ENCODE measurements at places on chromosomes 1 and 21.

- peak; percentile 71 for DNase-seq
These were observed 4.4 kb upstream of the UTP25 start for GRCh38 chr1:209823143-209824041.

GRCh38 chr21:16055014-16055413 is 325.2 kb downstream of the USP25 start:
- DNase-seq, result no peak

DNA sequence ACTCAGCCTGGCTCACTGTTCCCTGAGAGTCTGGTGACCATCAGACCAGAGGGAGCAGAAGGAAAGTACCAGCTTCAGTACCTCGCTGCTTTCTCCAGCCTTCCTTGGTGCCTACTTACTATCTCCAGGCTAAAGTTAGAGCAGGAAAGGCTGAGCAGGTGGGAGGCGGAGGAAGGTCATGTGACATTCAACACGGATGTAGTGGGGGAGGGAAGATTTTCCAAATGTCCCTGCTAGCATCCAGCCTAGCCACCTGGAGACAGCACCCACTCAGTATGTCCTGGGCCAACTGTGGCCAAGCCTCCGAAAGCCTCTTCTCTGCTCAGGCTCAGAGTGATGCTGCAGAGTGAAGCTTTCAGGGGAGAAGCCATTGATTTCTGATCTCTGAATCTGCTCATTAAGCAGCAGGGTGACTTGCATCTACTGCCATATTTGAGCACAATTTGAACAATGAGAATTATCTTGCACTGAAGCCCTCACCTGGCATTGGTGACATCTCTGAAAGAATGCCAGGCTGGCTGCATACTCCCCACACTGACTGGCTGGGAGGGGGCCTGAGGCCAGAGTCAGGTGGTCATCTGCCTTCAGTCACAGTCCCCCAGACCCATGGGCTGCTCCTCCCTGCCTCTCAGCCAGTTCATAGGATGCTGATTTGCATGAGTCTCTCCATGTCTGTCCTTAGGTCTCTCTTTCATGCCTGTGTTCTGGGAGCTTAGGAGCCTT is 86.2 kb downstream of the KCND3 start:
- DNase-seq, result peak; percentile 77

- no peak for DNase-seq
These were observed 47.3 kb upstream of the CNN3 start for GRCh38 chr1:94974241-94974640.

GRCh38 chr1:53345996-53346813 is 18.3 kb upstream of the LRP8 start:
- DNase-seq, result no peak

DNA sequence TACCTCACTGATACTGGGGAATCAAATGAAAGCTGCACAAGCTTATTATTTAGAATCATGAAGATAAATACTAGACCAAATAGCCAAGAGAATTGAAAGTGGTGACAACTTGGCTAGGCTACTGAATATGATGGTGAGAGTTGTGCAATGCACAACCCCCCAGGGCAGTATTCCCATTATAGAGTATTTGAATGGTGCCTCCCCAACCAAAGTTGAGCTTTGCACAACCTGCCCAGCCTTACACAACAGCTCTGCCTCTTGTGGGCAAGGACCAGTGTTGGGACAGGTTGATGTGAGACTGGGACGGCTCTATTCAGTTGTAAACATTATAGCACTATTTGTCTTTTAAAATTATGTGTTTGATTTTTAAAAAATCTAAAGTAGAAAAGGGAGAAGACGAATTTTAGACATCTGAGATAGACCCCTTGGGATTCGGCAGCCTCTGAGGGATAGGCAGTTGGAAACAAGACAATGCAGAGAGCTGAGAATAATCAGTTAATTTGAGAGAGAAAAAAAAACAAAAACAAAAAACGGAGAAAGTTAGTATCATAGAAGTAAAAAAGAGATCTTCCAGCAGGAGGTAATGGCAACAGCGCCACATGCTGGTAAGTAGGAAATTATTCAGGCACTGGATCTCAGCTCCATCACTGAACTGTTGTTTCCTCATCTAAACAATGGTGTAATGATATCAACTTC is 91.0 kb upstream of the KCNA3 start:
- peak; percentile 18 for DNase-seq

DNA sequence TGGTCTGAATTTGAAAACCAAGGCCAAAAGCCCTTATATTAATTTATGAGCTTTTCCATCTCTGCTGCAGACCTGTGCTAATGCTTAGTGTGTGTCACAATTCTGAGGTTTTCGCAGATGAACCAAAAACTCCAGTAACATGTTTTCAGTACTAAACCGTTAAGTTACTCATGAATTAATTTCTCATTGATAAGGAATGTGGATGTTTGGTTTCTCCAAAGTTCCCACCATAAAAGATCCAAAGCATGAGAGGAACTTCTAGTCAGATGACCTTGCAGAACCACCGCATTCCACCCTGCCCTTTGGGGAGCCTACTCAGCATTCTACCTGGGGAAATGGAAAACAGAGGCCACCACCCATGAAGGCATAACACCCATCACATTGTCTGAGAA is 7.5 kb upstream of the LEPR start:
- no peak for DNase-seq

DNA sequence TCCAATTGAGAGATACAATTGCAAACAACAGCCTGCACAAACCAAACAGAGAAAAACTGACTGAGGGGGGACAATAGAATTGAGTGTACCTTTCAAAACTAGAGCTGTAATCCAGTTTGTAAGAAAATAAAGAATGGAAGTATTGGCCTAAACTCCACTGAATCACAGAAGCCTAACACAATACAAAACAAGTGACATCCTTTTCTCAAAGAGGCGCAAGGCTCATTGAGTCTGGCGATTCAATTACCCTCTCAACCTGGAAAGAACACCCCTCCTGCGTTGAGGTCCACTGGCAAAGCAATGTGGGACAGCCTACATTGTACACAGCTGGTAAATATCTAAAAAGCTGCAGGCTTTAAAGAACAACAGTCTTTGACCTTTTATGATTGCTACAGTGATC is 182.6 kb downstream of the DPYD start:
- no peak for DNase-seq

DNA sequence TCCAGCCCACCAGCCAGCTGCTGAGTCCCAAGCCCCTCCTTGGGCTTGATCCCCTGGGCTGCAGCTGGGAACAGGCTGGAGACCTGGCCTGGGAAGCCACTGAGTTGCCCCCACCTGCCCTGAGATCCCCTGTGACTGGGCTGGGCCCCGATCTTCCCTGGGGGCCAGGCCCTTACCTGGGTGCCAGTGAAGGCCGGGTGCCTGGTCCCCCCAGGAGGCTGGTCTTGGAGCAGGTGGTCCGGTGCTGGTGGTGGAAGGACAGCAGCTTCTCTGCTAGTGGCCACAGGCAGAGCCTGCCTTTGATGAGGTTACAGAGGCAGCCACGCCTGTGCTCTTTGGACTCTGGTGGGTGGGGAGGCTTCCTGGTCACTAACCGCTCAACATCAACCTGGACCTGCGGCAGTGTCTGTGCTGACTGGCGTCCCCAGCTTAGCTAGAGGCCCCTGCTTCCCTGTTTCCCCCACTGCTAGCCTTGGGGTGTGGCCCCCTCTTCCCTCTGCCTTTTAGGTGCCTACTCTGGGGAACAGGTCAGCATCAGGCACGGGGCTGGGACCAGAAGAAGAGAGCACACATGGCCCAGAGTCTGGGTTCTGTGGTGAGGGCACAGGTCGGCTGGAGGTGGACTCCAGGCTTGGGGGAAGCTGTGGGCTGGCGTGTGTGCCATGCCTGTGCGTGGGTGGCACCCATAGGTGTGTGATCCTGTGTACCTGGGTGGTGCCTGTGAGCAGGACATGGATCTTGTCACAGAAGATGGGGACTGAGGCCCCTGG is at the start of gene EPS8L3:
Gene EPS8L3 (minus strand): TSS at position 278 of the 770 bp plus-strand sequence. CDS start 2,174 bp downstream, outside the sequence.
- DNase-seq, result no peak

DNA sequence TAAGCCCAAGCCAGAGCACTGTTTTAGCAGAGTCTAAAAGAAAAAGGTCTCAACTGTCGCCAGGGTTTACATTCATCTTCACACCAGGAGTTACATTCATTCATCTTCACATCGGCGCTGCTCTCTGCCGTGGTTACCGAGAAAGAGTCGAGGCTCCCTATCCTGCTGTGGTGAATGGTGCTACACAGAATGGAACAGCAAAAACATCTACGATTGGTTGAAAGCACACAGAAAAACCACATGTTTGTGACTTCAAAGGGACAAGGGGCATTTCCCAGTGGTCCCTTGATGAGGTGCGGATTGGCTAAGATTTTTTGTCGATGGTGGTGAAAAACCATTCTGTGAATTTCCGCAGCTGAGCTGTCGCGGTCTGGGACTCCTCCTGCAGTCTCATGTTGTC is 231.1 kb downstream of the SIPA1L2 start:
- DNase-seq, result no peak

DNA sequence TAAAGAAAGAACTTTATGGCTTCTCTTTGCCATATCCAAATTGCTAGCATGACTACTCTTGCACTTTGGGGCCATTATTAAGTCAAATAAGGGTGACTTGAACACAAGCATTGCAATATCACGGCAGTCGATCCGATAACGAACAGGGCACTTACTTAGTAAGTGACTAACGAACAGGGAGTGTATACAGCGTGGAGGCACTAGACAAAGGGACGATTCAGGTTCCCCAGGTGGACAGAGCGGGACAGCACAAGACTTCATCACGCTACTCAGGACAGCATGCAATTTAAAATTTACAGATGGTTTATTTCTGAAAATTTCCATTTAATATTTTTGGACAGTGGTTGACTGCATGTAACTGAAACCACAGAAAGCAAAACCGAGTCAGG is 5.4 kb upstream of the PITHD1 start:
- DNase-seq, result no peak

DNA sequence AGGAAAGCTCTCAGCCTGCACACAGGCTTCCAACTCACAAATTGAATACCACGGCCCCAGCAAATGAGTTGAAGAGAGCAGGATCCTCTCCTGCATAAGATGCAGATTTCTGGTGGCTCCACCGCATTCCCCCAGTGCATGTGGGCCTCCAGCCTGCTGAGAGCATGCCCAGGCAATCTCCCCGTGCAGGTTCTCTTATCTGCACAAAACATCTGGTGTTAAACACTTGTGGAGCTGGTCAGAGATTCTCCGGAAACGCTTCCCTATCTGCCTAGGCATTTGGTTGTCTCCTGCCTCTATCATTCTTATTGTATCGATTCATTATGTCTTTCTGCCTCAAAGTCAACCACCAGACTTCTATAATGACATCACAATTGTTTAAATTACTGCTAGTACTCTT is 1349.0 kb upstream of the B3GALT2 start:
- peak; percentile 4 for DNase-seq

DNA sequence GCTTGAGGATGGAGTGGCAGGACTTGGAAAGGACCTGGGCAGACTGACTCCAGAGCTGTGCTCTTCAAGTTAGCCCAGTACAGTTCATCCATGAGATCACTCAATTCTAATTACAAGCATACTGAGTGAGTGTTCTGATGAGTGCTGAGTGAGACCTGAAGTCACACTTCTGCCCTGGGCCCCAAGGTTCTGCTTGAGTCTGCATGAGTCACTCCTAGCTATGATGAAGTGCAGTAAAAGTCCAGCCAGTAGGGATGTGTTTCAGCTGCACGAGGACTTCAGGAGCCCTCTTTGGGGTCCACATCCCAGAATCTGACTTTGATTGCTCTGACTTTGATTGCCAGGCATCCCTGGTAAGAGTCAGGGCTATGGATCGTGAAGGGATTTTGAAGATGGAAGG is 35.8 kb downstream of the PLEKHA6 start:
- no peak for DNase-seq

DNA sequence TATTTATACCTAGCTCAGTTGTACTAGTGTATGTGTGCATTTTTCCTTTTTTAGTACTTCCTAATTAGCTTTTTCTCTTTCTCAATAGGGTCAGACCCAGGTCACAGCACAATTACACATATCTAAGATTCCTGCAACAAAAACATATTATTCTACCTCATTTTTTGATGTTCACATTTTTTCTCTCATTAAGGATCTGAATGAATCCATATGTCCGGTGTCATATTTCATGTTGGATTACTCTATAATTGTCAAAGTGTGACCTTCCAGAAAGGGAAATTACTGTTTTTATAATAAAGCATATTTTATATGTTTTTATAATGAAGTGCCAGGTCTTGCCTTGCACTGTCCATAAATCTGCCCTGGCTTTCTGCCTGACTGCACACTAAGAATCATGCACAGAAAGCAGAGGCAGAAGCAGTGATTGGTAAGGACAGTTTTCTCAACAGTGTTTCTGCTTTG is 143.7 kb downstream of the KCNT2 start:
- DNase-seq, result no peak

GRCh38 chr1:204255225-204255624 is 41.4 kb upstream of the GOLT1A start:
- DNase-seq, result no peak

GRCh38 chr1:233281711-233282581 is 13.6 kb downstream of the PCNX2 start:
- DNase-seq, result no peak

GRCh38 chr1:38715415-38715814 is 144.2 kb downstream of the RRAGC start:
- DNase-seq, result no peak

DNA sequence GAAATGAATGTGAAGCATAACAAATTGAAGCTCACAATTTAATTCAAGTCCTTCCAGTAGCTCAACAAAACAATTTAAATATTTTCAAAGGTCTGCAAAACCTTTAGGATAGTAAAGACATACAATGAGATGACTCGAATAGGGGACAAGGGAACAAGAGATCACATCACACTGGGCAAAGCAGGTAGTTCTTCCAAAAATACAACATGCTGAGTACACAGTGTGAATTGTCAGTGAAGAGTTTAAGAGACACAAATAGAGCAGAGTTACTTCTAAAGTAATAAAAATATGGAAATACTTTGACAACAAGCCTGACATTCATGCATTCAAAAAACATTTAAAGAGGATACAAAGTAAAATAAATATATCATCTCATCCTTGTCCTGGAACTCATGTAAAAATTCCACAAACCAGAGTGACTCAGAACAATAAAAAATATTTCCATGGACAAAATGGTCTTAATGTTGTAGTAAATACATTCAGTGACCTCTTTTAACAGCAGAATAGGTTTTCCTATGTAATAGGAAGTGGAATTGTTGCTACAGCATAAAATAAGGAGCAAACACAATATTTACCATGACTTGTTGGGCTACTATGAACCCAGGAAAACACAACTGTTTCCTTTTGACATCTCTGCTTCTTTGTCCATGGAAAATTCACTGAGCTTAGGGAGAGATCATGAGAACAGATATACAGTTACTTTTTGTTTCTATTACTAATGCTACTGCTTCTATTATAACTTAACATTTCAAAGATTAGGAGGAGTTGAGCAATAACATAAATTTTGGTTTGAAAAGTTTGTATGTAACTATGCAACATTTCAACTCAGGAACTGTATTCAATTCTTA is 83.7 kb upstream of the BCL10 start:
- no peak for DNase-seq

GRCh38 chr1:203746281-203746680 is 18.7 kb upstream of the LAX1 start:
- no peak for DNase-seq

DNA sequence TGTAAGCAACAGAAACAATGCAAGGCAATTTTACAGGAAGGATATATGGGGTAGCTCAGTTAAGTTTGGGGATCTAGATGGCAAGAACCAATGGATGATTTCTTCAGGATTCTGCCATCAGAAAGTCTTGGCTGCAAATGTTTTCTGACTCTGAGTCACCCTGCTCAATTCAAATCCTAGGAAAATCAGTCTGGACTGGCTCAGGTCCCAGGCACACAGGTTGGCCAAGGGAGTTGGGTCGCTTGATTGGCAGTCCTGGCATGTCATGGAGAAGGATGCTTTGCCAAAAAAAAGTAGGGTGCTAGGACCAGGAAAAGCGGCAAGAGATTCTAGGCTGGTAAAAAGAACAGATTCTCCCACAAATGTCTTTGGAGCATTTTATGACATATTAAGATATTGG is 28.9 kb upstream of the S1PR1 start:
- DNase-seq, result no peak

GRCh38 chr1:26597629-26598039 is 68.1 kb downstream of the RPS6KA1 start:
- DNase-seq, result peak; percentile 7
